ENCODE measurements at places on chromosomes 5 and 9. TPM values are rescaled to one million over a fixed set of nuclear protein-coding genes. Genes with fewer than 3 reads are reported as not detected.

WDR31 gene
- polyA plus RNA-seq = 2.3 TPM

GPR151 gene
- polyA plus RNA-seq = not detected

NNT gene
- 23.3 TPM for polyA plus RNA-seq

ARID3C gene
- polyA plus RNA-seq = 0.05 TPM

NAA35 gene
- polyA plus RNA-seq = 33.8 TPM

CARTPT gene
- polyA plus RNA-seq = not detected

MSMP gene
- polyA plus RNA-seq = not detected

BTNL3 gene
- polyA plus RNA-seq = not detected

LCP2 gene
- polyA plus RNA-seq = not detected

IL13 gene
- polyA plus RNA-seq = not detected

ARSI gene
- 1.7 TPM for polyA plus RNA-seq

ELAVL2 gene
- polyA plus RNA-seq = 4.3 TPM

PCDHA10 gene
- polyA plus RNA-seq = 0.06 TPM

Data from keratinocyte (primary cell).